ENCODE measurements at places on chromosomes 1 and 21.

GRCh38 chr1:70556541-70556940 is 145.5 kb downstream of the CTH start:
- DNase-seq, result no peak

DNA sequence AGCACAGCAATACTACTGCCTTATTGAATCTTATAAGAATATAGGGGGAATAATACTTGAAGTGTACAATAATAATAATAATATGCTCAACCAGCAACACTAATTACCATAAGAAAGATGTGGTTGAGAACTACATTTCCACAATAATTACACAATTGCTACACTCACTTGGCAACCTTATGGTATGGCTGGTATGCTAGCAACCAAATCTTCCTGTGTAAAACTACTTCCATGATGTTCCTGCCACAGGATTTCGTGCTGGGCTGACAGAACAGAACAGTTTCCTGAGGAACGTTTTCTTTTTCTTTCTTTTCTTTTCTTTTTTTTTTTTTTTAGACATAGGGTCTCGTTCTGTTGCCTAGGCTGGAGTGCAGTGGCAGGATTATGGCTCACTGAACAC is 50.6 kb downstream of the KIF26B start:
- no peak for DNase-seq

GRCh38 chr1:159121526-159121925 is 45.0 kb upstream of the AIM2 start:
- no peak for DNase-seq

DNA sequence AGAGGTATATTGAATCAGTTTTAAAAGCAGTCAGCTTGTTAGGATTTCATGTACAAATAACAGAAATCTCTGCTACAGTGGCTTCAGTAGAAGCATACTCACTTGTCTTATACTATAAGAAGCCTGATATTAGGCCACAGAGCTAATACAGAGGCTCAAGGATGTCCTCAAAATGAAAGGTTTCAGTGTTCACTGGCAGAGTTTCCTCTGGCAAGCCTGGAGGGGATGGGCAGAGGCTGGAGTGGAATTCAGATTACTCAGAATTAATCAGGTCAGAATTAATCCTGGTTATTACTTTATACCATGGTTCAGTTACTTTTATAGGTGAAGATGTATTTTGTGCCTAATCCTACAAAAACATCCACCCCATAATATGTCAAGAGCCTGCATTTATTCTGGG is 520.5 kb downstream of the USP25 start:
- DNase-seq, result no peak

- DNase-seq, result no peak
Observed at GRCh38 chr1:190399233-190399632, 78.4 kb downstream of the BRINP3 start.

DNA sequence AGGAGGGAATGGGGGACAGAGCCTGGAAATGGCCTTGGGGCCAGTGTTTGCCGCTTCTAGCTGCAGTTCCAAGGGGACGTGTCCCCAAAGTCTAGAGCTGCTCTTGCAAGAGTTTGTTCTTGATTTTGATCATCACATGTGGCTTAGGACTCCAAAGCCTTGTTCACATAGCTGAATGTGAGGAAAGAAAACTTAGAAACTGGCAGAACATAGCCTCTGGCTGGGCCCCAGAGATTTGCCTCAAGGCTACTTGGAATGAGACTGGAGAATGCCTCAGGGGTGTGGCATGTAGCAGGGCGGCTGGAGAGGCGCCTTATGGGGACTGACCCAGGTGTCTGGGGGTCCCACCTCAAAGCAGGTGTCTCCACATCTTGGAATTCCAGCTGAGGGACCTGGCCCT is 2.3 kb downstream of the PDXK start:
- DNase-seq, result no peak

DNA sequence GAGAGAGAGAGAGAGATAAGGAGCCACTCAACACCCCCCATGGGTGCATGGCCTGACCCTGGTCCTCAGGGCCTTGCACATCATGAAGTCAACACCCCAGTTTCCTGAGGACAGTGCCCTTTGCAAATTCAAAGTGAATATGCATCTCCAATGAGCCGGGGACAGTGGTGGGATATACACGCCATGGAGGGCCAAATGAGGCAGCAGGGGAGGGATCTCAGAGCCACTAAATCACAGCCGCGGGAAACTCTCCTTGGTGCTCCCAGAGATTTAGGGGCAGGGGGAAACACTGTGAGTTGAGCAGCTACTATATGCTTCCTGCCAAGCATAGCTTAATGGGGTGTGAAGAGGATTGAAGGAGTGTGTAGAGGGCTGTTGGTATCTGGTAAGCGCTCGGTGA is 35.5 kb downstream of the MATN1 start:
- no peak for DNase-seq

- DNase-seq, result no peak
Observed at GRCh38 chr1:205570173-205570501, 61.7 kb downstream of the ELK4 start.

- DNase-seq, result no peak
Observed at GRCh38 chr1:152539901-152540300, 25.6 kb downstream of the CRCT1 start.

GRCh38 chr1:66476774-66477173 is 57.2 kb upstream of the SGIP1 start:
- DNase-seq, result no peak

DNA sequence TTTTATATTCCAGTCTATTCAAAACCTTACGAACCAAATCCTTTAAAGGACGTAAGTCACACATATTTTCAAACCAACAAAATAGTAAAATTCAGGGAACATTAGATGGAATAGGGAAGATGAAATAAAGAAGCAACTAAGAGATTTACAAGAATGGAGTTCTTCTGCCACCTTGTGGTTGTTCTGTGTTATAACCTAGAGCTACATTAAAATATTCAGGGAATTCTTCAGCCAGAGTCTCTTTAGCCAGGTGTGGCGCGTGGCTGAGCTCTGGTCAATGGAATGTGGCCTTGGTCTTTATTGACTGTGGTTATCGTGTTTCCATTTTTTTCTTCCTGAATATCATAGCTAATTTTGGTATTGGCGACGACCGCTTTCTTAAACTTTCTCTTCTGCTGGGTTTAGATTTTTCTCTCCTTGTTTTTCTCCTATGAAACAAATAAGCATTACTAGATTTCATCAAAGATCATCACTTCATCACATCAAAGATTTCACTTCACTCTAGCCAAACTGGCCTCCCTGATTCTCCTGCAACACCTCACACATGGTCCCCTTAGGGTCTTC is 221.3 kb downstream of the MRPL39 start:
- DNase-seq, result peak; percentile 42

DNA sequence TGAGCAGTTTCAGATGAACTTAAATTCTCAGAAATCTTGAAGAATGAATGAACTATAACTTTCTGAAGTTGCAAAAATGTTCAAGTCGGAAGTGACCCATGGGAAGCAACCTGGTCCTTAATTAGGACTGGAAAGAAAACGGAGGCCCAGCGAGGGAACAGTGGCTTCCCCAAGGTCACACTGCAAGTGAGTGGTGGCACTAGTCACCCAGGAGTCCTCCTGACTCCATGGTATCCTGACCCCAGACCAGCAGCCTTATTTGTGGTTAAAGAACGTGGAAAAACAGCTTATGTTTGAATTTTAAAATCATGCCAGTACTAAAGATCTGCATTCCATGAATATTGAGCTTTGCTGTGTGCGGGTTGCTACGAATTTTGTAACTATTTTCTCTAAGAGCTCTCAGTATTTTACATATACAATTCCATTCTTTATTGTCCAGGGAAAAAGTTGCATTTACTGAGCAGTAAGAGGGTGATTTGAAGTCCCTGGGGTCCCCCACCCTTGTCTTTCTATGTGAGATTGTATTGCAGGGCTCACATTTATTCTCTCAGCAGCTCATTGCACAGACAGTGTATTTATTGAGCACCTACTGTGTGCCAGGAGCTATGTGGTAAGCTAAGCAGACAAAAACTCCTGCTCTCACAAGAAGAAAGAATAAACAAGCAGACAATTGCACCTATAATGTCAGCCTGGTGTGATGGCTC is 61.6 kb upstream of the ATP5PO start:
- DNase-seq, result no peak

DNA sequence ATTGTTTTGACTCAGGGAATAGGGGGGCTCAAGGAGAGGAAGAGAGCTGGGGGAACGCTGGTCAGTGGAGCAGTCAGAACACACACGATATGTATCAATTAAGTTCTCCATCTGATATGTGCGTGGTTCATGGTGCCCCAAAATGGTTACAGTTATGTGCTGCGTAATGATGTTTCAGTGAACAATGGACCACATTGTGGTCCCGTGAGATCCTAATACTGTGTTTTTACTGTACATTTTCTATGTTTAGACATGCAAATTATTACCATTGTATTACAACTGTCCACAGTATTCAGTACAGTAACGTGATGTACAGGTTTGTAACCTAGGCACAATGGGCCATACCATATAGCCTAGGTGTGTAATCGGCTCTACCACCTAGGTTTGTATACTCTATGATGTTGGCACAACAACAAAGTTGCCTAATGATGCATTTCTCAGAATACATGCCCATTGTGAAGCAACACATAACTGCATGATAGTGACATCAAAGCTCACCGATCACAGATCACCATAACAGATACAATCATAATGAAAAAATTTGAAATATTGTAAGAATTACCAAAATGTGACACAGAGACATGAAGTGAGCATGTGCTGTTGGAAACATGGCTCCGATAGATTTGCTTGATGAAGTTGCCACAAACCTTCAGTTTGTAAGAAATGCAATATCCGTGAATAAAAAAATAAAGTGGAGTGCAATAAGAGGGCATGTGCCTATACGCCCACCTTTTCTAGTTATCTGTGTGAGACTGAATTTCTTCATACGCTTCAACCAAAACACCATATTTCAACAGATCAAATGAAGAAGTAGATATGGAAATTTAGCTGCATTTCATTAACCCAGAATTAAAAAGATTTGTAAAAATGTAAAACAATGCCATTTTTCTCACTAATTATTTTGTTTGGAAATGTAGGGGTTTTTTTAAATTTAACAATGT is 14.8 kb upstream of the TMEM54 start:
- no peak for DNase-seq

DNA sequence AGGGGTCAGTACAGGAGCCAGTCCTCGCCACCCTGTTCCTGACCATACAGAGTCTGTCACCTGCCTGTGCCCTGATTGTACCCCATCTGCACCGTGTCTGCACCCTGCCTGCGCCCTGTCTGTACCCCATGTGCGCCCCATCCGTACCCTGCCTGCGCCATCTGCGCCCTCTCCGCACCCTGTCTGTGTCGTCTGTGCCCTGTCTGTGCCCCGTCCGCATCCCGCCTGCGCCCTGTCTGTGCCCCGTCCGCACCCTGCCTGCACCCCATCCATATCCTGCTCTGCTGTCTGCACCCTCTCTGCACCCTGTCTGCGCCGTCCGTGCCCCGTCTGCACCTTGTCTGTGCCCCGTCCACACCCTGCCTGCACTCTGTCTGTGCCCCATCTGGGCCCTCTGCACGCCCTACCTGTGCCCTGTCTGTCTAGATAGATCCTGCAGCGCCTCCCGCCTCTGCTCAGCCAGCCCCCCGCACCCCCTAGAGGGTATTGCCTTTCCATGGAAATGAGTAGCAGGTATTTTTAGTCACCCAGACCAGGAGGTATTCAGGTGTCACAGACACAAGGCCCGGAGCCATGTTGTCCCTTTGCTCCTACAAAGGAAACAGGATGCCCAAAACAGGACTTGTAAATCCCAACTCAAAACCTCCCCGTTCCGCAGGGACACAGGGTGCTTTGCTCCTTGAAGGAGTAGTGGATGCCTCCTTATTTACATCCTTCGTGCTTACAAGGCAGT is 7.7 kb upstream of the NPHP4 start:
- DNase-seq, result no peak

DNA sequence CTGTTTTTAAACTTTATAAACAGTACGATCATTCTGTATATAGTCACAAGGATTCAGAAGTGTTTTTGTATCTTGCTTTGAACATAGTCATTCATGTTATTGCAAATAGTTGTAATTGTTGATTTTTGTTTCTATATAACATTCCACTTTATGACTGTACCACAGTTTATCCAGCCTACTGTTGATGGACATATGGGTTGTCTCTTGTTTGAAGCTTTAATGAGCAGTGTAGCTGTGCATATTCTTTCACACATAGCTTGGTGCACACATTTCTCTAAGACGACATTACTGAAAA is 6.1 kb downstream of the CD101 start:
- DNase-seq, result no peak

DNA sequence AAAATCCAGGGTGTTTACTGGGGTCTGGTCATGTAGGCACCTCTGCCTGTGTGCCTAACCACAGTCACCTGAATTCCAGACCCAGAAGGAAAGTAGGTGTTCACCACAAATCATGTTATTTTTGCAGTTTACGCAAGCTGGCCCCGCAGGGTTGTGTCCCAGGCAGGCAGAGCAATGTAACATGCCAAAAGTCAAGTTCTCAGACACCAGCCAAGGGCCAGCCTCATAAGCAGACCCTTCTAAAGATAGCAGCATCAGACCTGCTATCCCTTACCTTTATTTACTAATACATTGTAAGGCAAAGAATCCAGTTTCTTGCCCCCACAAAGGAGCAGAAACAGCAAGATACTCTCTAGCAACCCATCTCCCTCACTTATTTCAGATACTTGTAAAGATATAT is 83.0 kb downstream of the GPR161 start:
- DNase-seq, result no peak

GRCh38 chr1:233909195-233909594 is 4.7 kb downstream of the SLC35F3 start:
- no peak for DNase-seq

GRCh38 chr21:43362915-43363314 is 64.0 kb downstream of the SIK1 start:
- DNase-seq, result no peak

DNA sequence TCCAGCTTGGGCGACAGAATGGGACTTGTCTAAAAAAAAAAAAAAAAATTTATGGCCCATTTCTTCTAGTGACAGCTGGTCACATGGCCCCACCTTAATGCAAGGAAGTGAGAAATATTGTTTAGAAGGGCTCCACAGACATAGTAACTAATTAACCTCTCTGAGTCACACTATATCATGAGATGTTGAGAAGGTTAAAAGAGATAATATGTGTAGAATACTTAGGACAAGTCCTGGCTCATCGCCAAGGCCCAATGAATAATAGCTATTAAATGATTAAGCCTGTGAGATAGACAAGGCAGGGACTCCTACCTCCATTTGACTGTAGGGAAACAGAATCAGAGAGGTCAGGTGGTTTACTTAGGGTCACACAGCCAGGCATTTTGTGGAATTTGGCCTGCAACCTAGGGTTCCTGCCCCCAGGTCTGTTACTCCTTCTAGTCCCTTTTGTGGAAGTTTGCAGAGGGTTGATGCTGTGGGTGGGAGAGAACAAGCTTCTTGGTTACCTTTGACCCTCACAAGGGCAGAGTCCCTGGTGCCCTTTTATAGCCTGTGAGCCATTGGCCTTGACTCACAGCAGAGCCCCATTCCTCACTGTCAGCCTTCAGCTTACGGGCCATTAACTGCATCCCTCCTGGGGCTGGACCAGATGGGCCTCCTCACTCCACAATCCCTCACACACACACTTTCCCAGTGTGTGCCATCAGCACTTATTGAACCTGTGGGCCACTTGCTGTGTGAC is 48.5 kb downstream of the OPRD1 start:
- no peak for DNase-seq

DNA sequence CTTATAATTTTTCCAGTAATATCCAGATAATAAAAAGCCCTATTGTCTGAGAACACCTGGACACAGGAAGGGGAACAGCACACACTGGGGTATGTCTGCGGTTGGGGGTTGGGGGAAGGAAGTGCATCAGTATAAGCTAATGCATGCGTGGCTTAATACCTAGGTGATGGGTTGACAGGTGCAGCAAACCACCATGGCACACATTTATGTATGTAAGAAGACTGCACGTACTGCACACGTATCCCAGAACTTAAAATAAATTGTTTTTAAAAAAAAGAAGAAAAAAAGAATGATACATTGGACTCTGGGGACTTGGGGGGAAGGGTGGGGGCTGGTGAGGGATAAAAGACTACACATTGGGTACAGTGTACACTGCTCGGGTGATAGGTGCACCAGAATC is 144.9 kb upstream of the C1orf174 start:
- DNase-seq, result no peak

All from GM13977 (cell line).